Bone marrow (tissue), 2 donors: ENCODE measurements at places on chromosomes 7 and 10.

- DNase-seq = peak; percentile 73
These were observed 2.0 kb upstream of the HEPACAM2 start for GRCh38 chr7:93228302-93228701.

DNA sequence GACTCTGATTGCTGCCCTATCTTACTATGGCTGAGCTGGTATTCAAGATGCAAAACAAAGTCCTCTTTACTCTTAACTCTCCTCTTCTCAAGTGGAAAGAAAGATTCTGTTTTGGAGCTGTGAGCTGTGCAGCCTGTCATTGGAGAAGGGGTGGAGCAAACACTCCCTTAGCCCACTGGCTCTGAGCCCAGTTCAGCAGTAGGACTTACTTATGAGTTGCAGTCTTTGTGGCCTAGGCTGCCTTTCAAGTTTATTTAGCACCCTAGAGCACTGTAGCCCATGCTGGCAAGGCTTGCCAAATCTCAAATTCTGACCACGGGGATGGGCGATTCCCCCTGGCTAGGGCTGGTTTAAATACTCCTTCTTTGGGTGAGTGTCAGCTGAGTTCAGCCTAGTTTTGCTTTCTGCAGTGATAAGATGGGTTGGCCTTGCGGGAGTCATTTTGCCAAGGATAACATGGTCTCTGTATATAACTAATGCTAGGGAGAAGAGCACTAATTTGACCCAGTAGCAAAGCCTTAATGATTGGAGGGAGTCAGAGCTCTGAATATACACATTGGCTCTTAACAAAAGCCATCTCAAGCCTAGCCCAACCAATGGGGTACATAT lies 110.2 kb downstream of the MYO3A start:
- DNase-seq = no peak

DNA sequence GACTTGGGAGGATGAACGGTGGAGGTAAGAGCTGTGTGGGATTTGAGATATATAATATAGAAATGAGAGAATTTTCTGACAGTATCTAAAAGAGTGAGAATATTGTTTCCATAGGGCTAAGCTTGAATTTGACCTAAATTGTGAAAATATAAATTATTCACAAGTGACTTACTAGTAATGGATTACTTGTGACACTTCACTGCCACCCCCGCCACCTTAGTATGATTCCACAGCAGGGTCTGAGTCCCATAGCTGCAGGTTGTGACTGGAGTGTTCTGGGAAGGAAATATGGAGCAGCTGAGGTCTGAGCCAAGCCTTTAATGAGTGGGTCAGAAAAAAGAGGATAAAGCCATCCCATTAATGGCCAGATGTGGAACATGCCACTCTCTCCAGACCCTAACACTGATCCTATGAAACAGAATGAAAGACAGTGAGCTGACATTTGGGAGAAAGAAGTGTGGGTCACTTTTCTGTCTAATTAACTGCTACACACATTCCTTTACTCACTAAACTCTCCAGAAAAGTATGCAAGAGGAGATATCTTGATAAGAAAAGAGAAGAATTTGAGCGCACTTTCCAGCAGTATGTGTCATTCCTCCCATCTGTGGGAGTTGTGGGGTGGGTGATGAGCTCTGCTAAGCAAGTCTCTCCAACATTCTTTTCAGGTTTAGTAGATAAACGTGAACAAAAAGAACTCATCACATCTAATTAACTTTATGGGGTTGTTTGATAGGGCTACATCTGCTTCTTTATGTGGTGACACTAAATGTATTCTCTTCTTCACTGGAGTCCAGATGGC lies 1193.4 kb downstream of the SORCS3 start:
- no peak for DNase-seq

GRCh38 chr10:49028639-49029038 lies 86.7 kb downstream of the VSTM4 start:
- no peak for DNase-seq

- DNase-seq = no peak
These were observed 71.5 kb downstream of the SLC35B4 start for GRCh38 chr7:134245253-134245652.

- no peak for DNase-seq
These were observed 124.9 kb upstream of the HDAC9 start for GRCh38 chr7:18370633-18371032.

DNA sequence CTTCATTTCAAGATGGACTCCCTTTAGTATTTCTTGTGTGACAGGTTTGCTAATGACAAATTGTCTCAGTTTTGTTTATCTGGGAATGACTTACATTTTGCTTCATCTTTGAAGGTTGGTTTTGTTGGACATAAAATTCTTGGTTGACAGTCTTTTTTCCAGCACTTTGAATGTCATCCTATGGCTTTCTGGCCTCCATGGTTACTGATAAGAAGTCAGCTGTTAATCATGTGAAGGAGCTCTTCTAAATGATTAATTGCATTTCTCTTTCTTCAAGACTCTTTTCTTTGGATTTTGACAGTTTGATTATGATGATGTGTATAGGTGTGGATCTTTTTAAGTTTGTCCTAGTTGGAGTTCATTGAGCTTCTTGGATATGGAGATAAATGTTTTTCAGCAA lies 26.9 kb upstream of the HHEX start:
- DNase-seq = no peak

DNA sequence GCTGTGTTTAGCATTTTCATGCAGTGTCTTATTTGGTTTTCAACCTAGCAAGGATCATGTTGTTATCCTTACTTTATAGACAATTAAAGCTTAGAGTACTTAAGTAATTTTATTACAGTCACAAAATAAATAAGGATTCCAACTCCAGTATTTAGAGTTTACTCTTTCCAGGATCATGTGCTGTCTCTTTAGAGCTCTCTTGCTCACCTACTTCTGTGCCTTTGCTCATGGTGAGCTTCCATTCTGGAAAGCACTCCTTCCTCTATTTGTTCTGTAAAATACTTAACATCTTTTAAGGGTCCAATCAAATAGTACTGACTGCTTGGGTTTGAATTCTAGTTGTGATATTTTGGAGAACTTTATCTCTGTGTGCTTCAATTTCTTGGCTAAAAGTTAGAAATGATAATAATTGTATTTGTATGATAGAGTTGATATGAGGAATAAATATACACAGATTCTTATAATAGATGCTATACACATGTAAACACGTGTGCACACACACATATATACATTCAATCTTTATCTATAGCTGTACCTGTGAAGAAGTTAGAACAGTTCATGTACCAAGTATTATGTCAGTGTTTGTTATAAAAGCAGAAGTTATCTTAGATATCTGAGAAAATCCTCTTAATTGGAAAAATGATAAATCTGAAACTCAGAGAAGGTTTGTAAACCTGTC lies 18.2 kb upstream of the CALCR start:
- DNase-seq = no peak

- DNase-seq = no peak
These were observed 1.8 kb downstream of the CHRM2 start for GRCh38 chr7:136869991-136870865.

GRCh38 chr10:103367379-103367781 lies 396 bp upstream of the TAF5 start:
- no peak for DNase-seq

- DNase-seq = no peak
These were observed at the start of gene TEX47 for GRCh38 chr7:88795553-88795952. Gene TEX47 (minus strand): TSS chr7:88795737. CDS start chr7:88794942, 795 bp downstream.

GRCh38 chr7:47535035-47535703 lies 46.7 kb downstream of the TNS3 start:
- DNase-seq = no peak

DNA sequence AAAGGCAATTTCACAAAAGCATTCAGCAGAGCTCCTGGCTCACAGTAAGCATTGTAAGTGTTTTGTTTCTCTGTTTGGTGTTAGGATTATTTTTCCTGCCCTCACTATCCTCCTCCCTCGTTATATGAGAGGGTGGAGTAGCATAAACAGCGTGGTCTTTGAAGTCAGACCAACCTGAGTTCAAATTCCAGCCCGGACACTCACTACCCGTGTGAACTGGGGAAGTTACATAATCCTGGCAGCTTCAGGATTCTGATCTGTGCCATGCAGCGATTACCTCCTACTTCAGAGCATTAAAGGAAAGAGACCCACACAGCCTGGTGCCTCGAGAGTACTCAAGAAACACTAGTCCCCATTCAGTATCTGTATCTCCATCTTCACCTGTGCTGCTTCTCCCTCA lies 386.5 kb downstream of the INHBA start:
- DNase-seq = no peak
